Fibroblast of the aortic adventitia (primary cell): ENCODE measurements at places on chromosomes 12 and 14. TPM values are rescaled to one million over a fixed set of nuclear protein-coding genes. Genes with fewer than 3 reads are reported as not detected.

LTBP2 gene
- total RNA-seq, result 58.5 and 157 TPM in 2 replicates

B4GALNT3 gene
- 0.09 and 0.16 TPM in 2 replicates for total RNA-seq

CLEC1B gene
- total RNA-seq, result not detected in 2 replicates

WASHC4 gene
- total RNA-seq, result 75.6 and 102 TPM in 2 replicates

DCD gene
- not detected in 2 replicates for total RNA-seq

GLIPR1L1 gene
- not detected in 2 replicates for total RNA-seq

SLC39A5 gene
- total RNA-seq, result 0.18 TPM in 1 of 2 replicates, not detected in the other

ATXN2 gene
- 45.7 and 114 TPM in 2 replicates for total RNA-seq
